Activated naive CD4-positive, alpha-beta T cell (primary cell): ENCODE measurements at places on chromosomes 5 and 9.

- DNase-seq, result no peak
Measured at GRCh38 chr5:167967494-167968177, 323.8 kb upstream of the WWC1 start.

- no peak for DNase-seq
Measured at GRCh38 chr5:135437422-135437795, 9.7 kb downstream of the DCANP1 start.

- no peak for DNase-seq
Measured at GRCh38 chr5:31825518-31826068, 186.7 kb downstream of the PDZD2 start.

- DNase-seq, result no peak
Measured at GRCh38 chr9:125690679-125691078, 16.3 kb downstream of the MAPKAP1 start.
